SJCRH30 (cell line): ENCODE measurements at places on chromosomes 11 and 22.

- H3K27me3 ChIP-seq, result no peaks in the 10 kb centered on the region
- H3K36me3 ChIP-seq, result peaks cover 13% of the 10 kb centered on the region
- H3K4me3 ChIP-seq, result no peak overlapping the region
Observed at GRCh38 chr22:41512421-41513194, 31.7 kb downstream of the POLR3H start.

DNA sequence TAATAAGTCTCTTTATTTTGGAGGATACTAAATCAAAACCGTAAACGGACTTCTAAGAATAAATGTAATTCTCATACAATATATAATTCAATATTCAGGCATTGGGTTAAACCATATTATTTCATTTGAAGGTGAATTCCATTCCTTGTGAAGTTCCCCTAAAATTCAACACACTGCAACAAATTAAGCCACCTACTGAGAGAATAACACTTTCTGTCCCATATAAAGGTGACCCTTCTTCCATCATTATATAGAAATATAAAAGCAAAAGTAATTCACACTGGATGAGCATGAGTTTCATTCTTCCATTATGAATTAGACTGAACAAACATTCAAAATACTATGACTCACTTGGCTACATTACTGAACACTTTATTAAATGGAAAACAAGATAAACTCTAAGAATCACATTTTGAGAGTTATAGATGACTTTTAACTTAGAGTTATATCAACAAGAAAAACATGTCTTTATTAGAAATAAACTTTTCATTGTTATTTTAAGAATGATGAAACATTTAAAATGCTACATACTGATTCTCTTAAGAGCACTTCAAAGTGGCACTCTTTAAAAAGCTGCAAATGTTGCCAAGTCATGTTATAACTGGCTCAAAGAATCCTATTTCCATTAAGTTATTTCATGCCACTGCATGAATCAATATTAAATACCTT, 2.8 kb downstream of the SESN3 start:
- no peak for DNase-seq
- H3K27ac ChIP-seq, result no peak overlapping the region
- H3K4me1 ChIP-seq, result no peaks in the 10 kb centered on the region
- H3K4me3 ChIP-seq, result no peak overlapping the region
- no peaks in the 10 kb centered on the region for H3K27me3 ChIP-seq
- H3K36me3 ChIP-seq, result no peaks in the 10 kb centered on the region

GRCh38 chr11:69638941-69639681, 1.8 kb upstream of the CCND1 start:
- peak; percentile 95 for DNase-seq
- no peaks in the 10 kb centered on the region for H3K27me3 ChIP-seq
- H3K4me3 ChIP-seq, result peak overlapping the region; percentile 91
- H3K27ac ChIP-seq, result peak overlapping the region; percentile 85

- H3K36me3 ChIP-seq, result peaks cover 55% of the 10 kb centered on the region
- H3K27ac ChIP-seq, result peak overlapping the region; percentile 99
- peak; percentile 68 for DNase-seq
- peak overlapping the region; percentile 98 for H3K4me3 ChIP-seq
- peaks cover 11% of the 10 kb centered on the region for H3K4me1 ChIP-seq
- no peaks in the 10 kb centered on the region for H3K27me3 ChIP-seq
Observed at GRCh38 chr11:10807493-10808234, 1.1 kb downstream of the EIF4G2 start.

- no peak overlapping the region for H3K4me3 ChIP-seq
- no peaks in the 10 kb centered on the region for H3K4me1 ChIP-seq
- H3K27me3 ChIP-seq, result no peaks in the 10 kb centered on the region
- H3K36me3 ChIP-seq, result no peaks in the 10 kb centered on the region
Observed at GRCh38 chr11:32529994-32530588, 53.5 kb upstream of the EIF3M start.

- DNase-seq, result no peak
- no peaks in the 10 kb centered on the region; the same call in 1 of the 2 replicates for H3K36me3 ChIP-seq
- no peak overlapping the region for H3K4me3 ChIP-seq
- no peaks in the 10 kb centered on the region for H3K4me1 ChIP-seq
- H3K27me3 ChIP-seq, result no peaks in the 10 kb centered on the region
- H3K27ac ChIP-seq, result no peak overlapping the region
Observed at GRCh38 chr11:71470946-71471345, 17.9 kb downstream of the NADSYN1 start.

DNA sequence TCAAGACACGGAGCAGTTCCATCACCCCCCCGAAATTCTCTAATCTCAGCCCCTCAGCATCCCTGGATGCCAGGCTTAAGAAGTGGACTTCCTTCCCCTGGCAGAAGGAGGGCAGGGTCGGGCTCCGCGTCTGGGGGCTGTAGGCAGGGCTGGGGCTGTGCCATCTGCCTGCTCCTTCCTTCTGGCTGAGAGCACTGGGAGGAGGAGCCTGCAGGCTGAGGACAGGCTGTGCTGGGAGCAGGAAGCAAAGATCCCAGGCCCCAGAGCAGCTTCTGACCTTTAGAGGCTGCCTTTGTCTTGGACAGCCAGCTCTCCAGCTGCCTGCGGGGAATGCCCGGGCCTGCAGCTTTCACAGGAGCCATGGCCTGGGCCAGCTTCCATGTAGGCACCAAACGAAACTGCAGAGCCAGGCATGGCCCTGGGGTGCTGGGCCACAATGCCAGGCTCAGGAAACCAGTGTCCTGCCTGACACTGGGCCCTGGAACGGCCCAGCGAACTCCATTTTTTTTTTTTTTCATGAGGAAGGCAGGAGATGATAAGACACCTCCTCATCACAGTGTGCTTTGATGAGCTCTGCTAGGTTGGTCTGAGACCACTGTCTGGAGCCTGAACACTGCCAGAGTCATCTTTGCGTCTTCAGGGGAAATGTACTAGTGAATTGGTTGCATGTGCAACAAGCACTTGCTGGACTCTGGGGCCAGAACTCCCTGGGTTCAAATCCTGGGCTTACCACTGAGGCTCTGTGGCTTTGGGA, 67.9 kb downstream of the MCM5 start:
- H3K4me3 ChIP-seq, result no peak overlapping the region
- DNase-seq, result no peak
- H3K36me3 ChIP-seq, result no peaks in the 10 kb centered on the region

DNA sequence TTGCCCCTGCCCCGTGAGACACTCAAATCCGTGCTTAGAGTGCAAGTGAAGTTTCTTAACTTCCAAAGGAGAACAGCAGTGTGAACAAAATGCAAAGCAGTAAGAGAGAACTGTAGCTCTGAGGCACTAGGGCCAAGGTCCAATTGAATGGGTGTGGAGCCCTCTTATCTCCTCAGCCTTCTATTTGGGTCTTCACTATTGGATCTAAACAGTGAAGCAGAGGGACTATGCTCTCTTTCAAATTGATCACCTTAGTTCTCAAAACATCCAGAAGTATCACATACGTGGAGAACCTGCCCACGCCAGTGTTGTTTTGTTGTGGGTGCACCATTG, 49.6 kb downstream of the C22orf31 start:
- H3K27me3 ChIP-seq, result no peaks in the 10 kb centered on the region
- no peak for DNase-seq
- H3K4me3 ChIP-seq, result no peak overlapping the region
- no peaks in the 10 kb centered on the region for H3K36me3 ChIP-seq

GRCh38 chr11:70072861-70073755, 5.0 kb upstream of the ANO1 start:
- no peaks in the 10 kb centered on the region for H3K4me1 ChIP-seq
- no peak overlapping the region for H3K4me3 ChIP-seq
- H3K27me3 ChIP-seq, result peaks cover 10% of the 10 kb centered on the region; the same call in 1 of the 2 replicates
- no peak overlapping the region for H3K27ac ChIP-seq

- no peak overlapping the region for H3K27ac ChIP-seq
- H3K27me3 ChIP-seq, result peaks cover 4% of the 10 kb centered on the region; the same call in 1 of the 2 replicates
- no peaks in the 10 kb centered on the region for H3K36me3 ChIP-seq
- H3K4me1 ChIP-seq, result no peaks in the 10 kb centered on the region
Observed at GRCh38 chr11:2271327-2272227, 1.2 kb upstream of the ASCL2 start.

DNA sequence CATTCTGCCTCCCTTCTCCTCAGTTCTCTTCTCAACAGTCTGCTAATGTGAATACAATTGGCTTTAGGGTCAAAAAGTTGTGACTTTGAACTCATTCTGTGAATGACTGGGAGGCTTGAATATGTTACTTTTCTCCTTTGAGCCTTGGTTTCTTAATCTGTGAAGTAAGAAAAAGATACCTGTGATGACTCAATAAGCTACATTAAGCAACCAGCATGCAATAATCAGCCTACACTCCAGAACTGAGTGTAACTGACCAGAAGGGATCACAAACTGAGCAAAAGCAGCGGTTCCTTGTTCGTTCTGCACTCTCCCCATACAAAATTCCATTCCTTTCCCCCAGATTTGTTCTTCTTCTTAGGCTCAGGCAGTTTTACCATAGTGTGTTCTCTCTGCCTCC, 23.4 kb downstream of the ZNF202 start:
- H3K27ac ChIP-seq, result no peak overlapping the region
- H3K4me3 ChIP-seq, result no peak overlapping the region
- H3K27me3 ChIP-seq, result no peaks in the 10 kb centered on the region
- no peaks in the 10 kb centered on the region for H3K36me3 ChIP-seq
- no peak for DNase-seq

GRCh38 chr11:17506314-17506713, 29.7 kb upstream of the ABCC8 start:
- H3K27me3 ChIP-seq, result no peaks in the 10 kb centered on the region
- H3K36me3 ChIP-seq, result no peaks in the 10 kb centered on the region
- H3K4me3 ChIP-seq, result no peak overlapping the region
- no peak for DNase-seq
- no peak overlapping the region for H3K27ac ChIP-seq

DNA sequence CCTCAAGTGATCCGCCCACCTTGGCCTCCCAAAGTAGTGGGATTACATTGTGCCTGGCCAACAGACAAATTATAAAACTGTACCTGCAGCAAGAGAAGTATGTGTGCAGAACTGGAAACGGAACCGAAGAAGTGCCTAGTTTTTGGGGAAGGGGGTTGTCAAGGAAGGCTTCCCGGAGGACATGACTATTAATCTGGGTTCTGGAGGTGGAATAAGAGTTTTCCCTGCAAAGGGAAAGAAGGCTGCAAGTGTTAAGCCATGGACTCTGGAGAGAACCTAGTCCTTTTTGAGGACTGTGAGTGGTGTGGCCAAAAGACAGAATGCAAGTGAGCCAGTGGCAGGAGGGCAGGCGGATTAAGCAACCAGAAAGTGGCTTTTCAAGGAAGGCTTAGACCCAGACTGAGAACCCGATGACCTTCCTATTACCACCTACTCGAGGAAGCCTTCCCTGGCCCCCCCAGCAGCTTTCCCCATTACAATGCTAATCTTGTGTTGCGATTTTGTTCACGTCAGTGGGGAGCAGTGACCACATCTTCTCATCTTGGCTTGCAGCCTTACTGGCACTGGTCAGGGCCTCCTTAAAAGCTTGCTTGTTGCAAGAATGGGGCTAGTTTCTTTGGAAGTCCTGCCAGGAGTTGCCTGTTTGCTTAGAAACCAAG, 5.7 kb upstream of the SEPTIN3 start:
- DNase-seq, result no peak
- no peak overlapping the region for H3K27ac ChIP-seq
- no peaks in the 10 kb centered on the region for H3K36me3 ChIP-seq
- no peaks in the 10 kb centered on the region for H3K27me3 ChIP-seq

GRCh38 chr11:19970944-19971343, 189.3 kb downstream of the DBX1 start:
- H3K27ac ChIP-seq, result no peak overlapping the region
- no peak for DNase-seq
- H3K27me3 ChIP-seq, result no peaks in the 10 kb centered on the region
- H3K4me1 ChIP-seq, result peaks cover 32% of the 10 kb centered on the region

- DNase-seq, result no peak
- no peaks in the 10 kb centered on the region for H3K4me1 ChIP-seq
- no peak overlapping the region for H3K27ac ChIP-seq
Observed at GRCh38 chr11:125365196-125365931, 130.7 kb downstream of the FEZ1 start.
